Stimulated activated CD4-positive, alpha-beta T cell treated with anti-CD3 and anti-CD28 coated beads, Interleukin-1b, Interleukin-23, amount 100 ng/mL, for 1 hour (primary cell): ENCODE measurements at places on chromosomes 11 and 22.

GRCh38 chr11:117130879-117131278 is 13.2 kb upstream of the PAFAH1B2 start:
- DNase-seq = no peak

DNA sequence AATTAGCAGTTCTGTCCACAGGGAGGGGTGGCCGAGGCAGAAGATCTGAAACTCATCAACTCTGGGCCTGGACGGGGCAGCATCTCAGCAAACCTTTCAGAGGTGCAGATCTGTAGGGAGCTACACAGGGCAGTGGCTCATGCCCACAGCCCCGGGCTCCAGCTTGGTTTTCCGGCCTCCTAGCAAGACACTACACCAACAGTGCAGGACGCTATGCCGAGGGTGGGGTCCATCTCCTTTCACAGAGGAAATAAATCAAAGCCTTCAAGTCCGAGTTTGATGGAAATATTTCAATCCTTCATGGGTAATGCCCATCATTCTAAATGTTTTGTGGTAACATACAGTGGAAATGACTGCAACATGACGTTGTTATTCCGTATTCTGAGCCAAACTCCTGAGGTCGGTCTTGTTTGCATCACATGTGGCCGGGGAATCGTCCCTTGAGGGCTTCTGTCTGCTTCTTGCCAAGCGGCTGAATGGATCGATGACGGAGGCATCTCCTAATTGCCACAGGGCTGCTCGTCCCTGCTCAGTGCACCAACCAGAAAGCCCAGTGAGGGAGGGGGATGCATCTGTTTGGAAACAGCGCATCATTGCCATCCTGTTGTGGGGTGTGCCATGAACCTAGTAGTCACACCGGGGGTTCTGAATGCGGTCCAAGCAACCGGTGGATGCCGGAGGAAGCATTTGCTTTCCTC is 30.0 kb downstream of the LINC01488 start:
- DNase-seq = no peak

GRCh38 chr11:129418039-129418438 is 42.4 kb downstream of the BARX2 start:
- DNase-seq = no peak

GRCh38 chr11:114102993-114103896 is 43.7 kb downstream of the ZBTB16 start:
- DNase-seq = no peak

GRCh38 chr11:29679996-29680395 is 336.8 kb downstream of the KCNA4 start:
- DNase-seq = no peak

GRCh38 chr11:110907629-110908028 is 195.4 kb upstream of the ARHGAP20 start:
- no peak for DNase-seq

- DNase-seq = no peak
Observed at GRCh38 chr11:72431846-72432245, 2.5 kb downstream of the CLPB start.

DNA sequence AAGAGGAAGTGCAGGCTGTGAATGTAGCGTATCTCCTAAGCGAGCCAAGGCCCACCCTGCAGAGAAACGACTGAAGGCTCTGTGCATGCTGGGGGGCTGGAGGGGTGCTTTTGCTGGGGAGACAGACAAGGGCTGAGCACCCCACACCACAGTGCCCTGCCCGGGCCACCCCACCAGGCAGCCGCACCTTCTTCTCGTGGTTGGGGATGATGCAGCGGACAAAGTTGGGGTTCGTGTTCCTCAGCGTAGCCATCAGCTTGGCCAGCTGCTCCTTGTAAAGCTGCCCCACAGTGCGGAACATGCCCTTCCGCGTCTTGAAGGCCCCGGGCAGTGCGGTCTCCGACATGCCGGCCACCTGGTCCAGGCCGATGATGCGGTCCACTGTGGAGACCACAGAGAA is 53.3 kb downstream of the APOL1 start:
- DNase-seq = no peak

GRCh38 chr11:133929401-133930052 is 27.2 kb downstream of the IGSF9B start:
- no peak for DNase-seq

DNA sequence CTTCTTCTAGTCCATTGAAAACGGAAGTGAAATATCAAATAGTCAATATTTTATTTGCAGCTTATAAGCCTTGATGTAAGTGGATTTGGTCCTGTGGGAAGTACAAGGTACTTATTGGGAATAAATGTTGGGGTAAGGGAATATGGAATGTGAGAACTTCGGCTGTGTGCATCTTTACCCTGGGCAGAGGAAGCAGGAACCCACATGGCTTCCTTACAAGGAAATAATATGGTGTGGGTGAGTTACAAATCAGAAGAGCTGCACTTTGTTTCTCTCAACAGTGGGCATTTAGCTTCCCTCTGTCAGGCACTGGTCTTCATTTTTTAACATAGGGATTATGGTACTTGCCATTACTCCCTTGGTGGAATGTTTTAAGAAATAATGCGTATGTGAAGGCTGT is 77.9 kb downstream of the SCN3B start:
- no peak for DNase-seq

DNA sequence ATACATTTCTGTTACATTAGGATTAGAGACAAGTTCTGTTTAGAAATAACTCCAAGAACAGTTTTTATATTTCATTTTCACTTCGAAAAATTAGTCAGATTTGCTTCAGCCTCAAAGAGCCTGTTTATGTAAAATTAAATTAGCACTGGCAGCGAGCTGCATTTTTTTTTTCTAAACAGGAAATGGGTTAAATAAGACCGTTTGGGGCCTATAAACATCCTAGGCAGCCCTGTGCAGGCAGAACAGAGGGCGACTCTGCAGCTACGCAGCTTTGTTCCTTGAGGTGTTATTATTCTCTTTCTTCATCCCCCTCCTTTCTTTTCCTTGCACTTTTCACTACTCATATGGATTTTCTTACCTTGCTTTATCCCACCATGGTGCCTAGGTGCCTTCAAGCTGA is 48.7 kb downstream of the CWC15 start:
- DNase-seq = no peak

GRCh38 chr11:2413742-2414579 is 13.4 kb downstream of the TSSC4 start:
- DNase-seq = no peak

DNA sequence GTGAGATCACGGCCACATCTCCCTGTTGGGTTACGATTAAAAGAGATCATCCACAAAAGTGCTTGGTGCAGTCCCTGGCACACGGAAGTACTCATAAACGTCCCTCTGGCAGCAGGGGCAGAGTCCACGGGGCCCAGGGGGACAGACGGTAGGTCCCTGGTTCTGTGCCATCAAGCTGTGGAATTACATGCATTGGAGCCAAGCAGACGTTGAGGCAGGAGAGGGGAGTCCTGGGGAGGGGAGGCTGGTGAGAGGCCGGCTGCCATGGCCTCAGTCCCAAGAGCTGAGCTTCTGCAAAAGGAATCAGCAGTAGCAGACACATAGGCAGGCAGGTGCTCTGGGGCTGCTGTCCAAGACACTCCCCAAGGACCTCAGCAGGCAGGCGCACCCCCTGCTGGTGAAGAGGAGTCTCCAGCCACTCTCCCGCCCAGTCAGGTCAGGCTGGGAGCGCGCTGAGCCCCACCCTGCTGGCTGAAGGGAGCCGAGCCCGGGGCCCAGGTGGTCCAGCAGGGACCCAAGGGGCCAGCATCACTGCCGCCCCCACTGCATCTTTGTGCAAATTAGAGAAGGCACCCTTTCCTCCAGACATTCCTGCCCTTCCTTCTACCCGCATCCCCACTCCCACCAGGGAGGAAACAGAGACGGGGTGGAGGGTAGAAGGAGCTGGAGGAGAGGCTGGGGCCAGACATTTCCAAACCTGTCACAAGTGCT is 7.6 kb upstream of the KCTD17 start:
- DNase-seq = no peak
